GM12864 (cell line): ENCODE measurements at places on chromosomes 12 and 14.

DNA sequence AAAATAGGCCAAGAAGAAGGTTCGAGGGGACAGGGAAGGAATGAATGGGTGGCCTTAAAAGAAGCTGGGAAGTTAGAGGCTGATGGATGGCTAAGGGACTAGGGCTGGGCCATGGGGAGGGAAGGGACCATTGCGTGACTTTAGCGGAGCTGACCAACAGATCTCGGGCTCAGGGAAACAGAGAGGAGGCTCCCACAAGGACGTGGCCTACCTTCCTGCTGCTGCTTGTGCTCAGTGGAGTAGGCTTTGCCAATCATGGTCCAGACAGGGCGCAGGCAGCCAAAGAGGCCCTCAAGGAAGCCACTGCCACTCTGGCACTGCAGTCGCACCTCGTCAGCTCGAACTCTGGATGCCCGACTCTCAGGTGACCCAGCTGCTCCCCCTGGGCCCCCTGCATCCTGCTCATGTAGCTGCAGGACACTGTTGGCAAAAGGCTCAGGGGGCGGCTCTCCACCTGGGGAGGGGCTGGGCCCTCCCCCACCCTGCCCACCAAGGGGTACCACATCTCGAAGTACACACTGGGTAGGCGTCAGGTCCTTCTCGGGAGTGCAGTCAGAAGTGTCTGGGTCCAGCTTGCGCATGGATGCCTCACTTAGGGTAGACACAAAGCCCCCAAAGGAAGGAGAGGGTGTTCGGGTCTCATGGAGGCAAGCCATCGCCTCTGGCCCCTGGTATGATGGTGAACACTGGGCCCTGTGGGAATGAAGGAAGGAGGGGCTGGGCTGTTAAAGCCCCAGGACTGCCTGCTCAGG lies 12.3 kb downstream of the MAP3K12 start:
- DNase-seq: no peak

GRCh38 chr12:32885831-32886230 lies 10.7 kb downstream of the PKP2 start:
- DNase-seq: no peak

GRCh38 chr12:14313379-14314138 lies 51.9 kb upstream of the ATF7IP start:
- no peak for DNase-seq

- DNase-seq: no peak
Measured at GRCh38 chr14:60653701-60654161, 4.5 kb upstream of the SIX1 start.

- no peak for DNase-seq
Measured at GRCh38 chr12:13343375-13343774, 146.8 kb downstream of the EMP1 start.

DNA sequence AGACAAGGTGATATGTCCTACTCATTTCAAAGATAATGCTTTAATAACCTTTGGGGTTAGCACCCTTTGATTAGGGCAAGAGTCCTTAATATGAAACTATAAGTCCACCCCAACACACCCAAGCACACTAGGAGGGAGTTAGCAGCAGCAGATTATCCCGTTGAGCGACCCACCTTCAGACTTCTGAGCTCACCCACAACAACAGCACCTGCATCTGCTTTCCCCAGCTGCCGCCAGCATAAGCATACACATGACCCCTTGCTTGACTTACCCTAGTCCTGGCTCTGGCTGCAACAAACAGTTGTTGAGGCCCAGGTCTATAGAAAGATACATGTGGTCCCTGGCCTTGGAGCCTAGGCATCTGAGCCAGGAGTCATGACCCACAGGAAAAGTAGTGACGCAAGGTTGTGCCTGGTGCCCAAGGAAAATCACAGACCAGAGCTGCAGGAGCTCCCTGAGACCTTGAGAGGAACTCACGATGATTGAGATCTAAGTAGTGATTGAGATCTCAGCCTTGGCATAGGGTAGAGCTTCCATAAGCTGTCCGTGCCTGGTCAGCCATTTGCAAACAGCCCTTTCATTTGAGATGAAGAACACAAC lies 19.0 kb downstream of the ZDHHC22 start:
- DNase-seq: no peak

- no peak for DNase-seq
Measured at GRCh38 chr12:58171914-58172313, 230.5 kb downstream of the ATP23 start.

DNA sequence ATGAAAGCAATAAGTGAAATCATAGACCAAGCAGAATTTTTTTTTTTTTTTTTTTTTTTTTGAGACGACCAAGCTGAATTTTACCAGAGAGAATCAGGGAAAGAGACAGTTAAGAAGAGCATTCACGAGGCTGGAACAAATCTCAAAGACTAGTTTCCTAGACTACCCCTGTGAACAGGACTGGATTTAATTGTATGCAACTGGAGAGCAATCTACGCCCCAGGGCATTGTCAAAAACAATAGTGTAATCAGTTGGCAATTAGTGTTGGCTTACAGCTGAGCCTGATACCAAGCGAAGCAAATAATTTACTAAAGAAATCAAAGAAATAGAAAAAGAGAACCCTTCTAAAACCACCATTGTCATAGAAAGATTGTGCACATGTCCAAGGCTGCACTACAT lies 232.9 kb upstream of the CPNE8 start:
- no peak for DNase-seq

DNA sequence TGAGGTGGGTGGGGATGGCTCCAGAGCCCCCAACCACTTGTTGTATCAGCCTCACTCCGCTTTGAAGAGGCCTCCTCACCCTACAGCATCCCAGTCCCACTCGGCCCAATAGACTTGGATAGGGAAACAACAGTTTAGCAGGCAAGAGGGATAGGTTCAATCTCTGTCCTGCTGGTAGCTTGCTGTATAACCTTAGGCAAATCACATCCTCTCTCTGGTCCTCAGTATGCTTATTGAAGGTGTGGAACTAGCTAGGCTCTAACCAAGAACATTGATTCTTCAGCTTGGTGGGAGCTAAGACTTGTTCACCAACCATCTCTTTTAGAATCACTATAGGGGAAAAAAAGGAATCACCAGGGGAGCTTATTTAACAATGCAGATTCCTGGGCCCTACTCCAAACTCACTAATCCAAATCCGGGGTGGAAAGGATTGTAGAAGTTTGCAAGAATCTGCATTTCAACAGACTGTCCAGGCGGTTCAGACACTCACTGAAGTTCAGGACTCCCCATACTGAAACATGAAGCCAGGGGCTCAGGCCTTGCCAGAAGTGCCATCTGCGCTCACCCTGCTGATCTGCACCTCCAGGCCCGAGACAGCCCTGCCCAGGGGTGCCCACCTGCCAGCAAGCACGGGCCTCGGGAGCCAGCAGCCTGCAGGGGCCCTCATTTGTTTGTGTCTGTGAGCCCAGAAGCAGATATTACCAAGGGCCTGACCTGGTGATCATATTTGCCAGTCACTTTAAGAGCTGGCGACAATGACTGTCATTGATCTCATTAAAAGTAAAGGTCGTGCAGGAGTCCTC lies 113.0 kb downstream of the ADCK1 start:
- DNase-seq: no peak

GRCh38 chr12:69932154-69932553 lies 107.1 kb downstream of the MYRFL start:
- no peak for DNase-seq

DNA sequence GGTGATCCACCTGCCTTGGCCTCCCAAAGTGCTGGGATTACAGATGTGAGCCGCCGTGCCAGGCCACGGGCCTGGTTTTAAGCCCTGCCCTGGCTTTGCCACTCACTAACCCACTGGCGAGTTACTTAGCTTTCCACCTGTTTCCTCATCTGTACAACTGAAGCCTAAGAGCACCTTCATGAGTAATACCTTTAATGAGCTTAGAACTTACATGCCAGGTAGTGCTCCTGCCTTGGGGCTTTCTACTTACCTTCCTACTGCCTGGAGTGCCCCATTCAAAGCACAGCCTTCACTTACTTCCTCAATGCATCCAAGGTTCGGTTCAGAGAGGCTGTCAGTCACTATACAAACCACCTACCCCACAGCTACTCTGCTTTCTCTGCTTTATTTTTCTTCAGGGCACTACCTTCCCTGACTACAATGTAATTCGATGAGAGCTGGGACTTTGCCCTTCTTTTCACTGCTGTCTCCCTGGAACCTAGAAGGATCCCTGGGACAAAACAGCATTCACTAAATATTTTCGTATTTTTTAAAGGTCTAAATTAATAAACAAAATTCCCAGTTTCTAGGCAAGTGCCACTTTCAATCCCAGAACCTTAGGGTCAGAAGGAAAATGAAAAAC lies 13.8 kb downstream of the ZCCHC8 start:
- no peak for DNase-seq

- DNase-seq: no peak
Measured at GRCh38 chr14:36028218-36028617, 148.3 kb downstream of the PTCSC3 start.

- no peak for DNase-seq
Measured at GRCh38 chr14:60665177-60665550, 15.9 kb upstream of the SIX1 start.

DNA sequence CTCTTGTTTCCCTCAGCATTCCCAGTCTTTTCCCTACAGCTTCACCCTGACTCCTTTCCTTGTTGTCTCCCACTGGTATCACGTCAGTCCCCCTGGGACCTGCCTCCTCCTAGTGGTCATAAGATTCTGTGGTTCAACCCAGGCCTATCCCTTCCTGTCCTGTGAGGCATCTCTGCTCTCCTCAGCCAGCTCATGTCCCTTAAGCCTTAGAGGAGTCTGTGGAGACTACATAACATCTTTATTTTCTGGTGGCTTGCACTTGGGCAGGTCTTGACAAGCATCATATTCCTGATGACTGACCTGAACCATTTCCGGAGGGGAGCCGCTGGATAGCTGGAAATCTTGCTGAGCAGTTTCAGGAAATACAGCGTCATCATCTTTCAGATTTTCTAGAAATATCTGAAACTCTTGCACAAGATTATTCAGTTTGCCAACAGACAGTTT lies 688 bp downstream of the C12orf71 start:
- DNase-seq: no peak

DNA sequence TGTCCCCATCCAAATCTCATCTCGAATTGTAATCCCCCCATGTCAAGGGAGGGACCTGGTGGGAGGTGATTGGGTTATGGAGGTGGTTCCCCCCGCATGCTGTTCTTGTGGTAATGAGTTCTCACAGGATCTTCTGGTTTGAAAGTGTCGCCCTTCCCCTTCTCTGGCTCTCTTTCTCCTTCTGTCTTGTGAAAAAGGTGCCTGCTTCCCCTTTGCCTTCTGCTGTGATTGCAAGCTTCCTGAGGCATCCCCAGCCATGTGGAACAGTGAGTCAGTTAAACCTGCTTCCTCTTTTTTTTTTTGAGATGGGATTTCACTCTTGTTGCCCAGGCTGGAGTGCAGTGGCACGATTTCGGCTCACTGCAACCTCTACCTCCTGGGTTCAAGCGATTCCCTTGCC lies 104.0 kb downstream of the CCDC91 start:
- DNase-seq: no peak

- no peak for DNase-seq
Measured at GRCh38 chr12:57989838-57990237, 48.5 kb downstream of the ATP23 start.

DNA sequence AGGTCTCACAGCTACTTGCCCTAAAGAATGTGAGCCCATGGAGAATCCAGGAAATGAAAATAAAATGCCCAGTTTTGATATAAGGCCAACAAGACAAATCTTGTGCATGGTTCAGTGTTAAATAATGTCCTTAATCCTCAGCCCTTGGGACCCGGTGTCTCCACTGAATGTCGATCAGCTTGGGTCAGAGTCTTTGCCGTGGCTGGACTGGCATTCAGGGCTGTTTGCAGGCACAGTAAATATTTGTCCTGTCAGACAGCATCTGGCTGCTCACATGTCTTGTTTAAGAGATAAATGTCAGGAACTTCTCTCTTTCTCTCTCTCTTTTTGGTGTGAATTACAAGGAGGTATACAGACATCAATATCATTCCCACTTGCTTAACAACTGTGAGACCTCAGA lies 452.5 kb downstream of the FUT8 start:
- DNase-seq: no peak

DNA sequence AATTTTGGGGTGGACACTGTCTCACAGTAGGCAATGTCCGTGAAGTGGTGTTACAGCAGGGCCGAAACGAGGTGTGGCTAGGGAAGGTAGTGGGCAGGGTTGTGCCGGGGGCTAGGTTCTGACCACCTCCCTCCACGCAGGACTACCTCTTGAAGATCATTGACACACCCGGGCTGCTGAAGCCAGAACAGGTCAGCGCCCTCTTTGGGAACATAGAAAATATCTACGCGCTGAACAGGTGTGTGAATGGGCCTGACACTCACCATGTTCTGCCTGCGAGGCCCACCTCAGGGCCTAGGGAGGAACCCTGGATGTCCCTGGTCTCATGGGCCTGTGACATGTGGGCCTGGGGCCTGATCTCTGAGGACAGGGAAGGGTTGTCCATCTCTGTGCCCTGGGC lies 24.6 kb downstream of the PLEKHG3 start:
- DNase-seq: no peak

GRCh38 chr14:36866867-36867266 lies 205.2 kb downstream of the PAX9 start:
- peak; percentile 44 for DNase-seq

DNA sequence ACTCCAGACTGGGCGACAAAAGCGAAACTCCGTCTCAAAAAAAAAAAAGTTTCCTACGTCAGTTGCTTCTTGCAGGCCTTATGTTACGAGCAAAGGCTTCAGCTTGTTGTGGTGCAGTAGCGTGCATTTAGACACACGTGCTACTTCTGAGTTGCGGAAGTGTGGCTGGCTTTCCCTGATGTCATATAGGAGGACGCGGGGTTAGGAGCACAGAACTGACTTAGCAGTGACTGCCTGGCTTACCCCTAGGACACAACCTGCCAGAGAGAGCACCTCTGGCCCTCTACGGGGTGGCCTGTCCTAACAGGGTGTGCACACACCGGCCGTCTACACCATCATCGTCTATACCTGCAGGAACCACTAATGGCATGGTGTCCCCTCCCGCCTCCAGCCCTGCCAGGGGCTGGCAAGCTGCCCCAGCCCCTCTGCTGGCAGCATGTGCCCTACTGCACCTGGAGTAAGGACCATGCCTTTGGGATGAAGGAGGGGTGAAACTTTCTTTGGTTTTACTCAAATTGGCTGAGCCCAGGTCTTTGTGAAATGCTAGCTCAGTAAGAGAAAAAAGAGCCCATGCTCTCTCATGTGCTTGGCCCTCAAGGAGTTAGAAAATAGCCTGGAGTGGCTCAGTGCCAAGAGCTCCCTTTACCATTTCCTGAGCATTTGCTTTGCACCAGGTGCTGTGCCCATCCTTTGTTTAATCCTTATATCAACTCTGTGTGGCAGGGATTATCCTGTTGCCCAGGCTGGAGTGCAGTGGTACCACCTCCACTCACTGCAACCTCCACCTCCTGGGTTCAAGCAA lies 1.7 kb upstream of the GPR68 start:
- no peak for DNase-seq

GRCh38 chr14:55898938-55899337 lies 219.3 kb upstream of the PELI2 start:
- no peak for DNase-seq

- no peak for DNase-seq
Measured at GRCh38 chr14:80973931-80974641, 18.7 kb downstream of the TSHR start.

DNA sequence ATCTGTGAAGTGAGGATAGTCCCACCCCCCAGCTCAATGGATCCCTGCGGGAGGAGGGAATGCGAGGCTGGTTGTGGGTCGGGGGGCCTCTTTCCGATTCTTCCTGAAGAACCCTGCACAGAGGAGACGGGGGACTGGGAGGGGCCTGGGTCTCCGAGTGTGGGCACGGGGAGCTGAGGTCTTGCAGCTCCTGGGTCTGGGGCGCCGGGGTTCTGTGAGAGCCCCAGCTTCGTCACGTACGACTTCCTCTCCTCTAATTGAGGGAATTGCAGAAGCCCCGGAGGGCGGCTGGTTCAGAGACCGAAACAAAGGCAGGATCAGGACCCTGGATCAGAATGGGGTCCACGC lies 66.6 kb downstream of the DIO3 start:
- no peak for DNase-seq
